ENCODE measurements at places on chromosomes 5 and 9. TPM values are rescaled to one million over a fixed set of nuclear protein-coding genes. Genes with fewer than 3 reads are reported as not detected.
A peak's percentile ranks its signal among the peaks of the same experiment; 100 is the strongest.

- no peak for DNase-seq
Observed at GRCh38 chr5:149572170-149572569, 9.1 kb upstream of the ARHGEF37 start.

DNA sequence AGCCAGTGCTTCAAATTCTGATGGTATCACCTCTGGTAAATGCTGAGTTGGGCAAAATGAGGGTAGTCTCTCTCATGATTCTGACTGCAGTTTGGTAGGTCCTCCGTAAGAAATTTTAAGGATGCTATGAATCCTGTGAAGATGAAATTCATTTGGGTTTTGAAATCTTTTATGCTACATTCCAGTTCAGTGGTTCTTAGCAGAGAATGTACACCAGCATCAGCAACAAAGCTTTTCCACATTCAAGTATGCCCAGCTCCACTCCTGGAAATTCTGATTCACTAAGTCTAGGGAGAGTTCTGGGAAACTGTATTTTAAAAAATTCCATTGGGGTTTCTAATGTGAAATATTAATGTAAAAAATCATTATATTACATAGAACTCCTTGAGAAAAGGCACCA is 33.6 kb upstream of the ACOT12 start:
- no peak for DNase-seq

The RAB24 gene
- 33.7 TPM for total RNA-seq

The RGS3 gene
- 76.8 TPM for total RNA-seq

- peak; percentile 31 for DNase-seq
Observed at GRCh38 chr5:157965040-157965678, 106.2 kb upstream of the CLINT1 start.

The SMIM3 gene
- total RNA-seq: 13.4 TPM

The SOHLH1 gene
- total RNA-seq: not detected

The WWC1 gene
- 70.1 TPM for total RNA-seq

DNA sequence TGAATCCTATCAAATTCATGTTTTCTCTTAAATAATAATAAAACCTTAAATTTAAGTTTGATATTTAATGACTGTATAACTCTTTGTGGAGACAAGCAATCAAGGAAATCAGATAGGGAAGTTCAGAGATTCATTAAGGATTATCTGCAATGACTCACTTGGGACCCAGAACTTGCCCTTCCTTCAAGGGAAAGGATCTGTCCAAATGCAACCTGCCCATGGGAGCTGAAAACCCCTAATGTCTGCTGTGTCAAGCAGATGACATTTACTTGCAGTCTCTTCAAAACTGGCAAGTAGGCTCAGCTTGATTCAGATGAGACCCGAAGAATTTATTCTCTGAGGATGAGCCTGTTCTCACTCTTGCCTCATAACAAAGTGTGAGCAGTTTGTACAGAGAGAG is 1577.6 kb downstream of the EFNA5 start:
- no peak for DNase-seq

DNA sequence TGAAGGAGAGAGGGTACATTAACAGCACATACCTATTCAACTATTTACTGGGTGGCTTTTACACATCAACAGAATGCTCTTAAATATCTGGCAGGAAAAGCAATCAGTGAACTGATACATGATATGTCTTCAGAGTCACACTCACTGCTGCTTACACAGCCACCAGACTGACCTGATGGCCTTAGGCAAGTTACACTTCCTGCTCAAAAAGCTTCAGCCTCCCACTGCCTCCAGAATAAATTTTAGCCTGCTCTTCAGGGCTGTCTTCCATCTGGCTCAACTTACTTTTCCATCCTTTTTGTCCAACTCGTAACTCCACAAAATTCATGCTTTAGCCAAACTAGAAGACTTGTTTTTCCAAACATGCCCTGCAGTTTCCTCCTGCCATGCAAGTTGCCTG is 10.7 kb downstream of the LOX start:
- DNase-seq: no peak

GRCh38 chr9:27107241-27107640 is 1.8 kb upstream of the TEK start:
- DNase-seq: no peak

- DNase-seq: no peak
Observed at GRCh38 chr9:137395666-137396010, 27.3 kb downstream of the EXD3 start.

The N4BP3 gene
- total RNA-seq: 0.39 TPM

DNA sequence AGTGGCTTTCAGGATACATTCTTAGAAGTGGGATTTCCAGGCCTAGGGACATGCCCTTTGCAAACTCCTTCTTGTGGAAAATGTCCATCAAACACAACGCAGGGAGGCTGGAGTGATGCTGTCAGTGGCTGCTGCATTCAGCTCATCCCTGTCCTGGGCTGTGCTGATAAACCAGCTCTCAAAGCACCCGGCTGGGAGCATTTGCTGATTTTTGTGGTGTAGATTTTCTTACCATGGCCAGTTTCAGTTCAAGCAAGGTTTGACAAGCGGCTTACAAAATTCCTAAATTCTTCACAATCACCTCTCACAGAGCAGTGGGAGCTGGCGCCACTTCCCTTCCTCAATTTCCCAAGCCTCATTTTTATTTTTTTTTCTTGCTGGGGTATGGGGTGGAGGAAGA is 28.2 kb downstream of the FAM163B start:
- no peak for DNase-seq

The NIM1K gene
- total RNA-seq: not detected

DNA sequence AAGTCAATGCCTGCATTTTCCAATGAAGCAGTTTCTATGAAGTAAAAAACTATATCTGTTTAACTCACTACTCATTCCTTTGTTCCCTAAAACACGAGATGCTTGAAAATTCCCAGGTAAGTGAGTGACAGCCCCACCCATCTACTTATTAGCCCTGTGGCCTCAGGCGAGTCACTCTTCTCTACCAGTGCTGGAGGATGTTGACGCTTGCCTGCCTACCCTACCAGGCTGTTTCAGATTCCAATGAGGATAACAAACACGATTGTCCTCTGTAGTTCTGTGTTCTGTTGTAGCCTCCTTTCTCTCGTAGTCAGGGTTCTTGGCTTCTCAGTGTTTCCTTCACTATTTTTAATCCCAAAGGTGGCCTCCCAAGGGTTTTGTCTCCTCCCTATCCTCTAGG is 388.8 kb downstream of the KDM4C start:
- DNase-seq: peak; percentile 19

The ALDOB gene
- total RNA-seq: 0.16 TPM

The PSMD5 gene
- 17.4 TPM for total RNA-seq

DNA sequence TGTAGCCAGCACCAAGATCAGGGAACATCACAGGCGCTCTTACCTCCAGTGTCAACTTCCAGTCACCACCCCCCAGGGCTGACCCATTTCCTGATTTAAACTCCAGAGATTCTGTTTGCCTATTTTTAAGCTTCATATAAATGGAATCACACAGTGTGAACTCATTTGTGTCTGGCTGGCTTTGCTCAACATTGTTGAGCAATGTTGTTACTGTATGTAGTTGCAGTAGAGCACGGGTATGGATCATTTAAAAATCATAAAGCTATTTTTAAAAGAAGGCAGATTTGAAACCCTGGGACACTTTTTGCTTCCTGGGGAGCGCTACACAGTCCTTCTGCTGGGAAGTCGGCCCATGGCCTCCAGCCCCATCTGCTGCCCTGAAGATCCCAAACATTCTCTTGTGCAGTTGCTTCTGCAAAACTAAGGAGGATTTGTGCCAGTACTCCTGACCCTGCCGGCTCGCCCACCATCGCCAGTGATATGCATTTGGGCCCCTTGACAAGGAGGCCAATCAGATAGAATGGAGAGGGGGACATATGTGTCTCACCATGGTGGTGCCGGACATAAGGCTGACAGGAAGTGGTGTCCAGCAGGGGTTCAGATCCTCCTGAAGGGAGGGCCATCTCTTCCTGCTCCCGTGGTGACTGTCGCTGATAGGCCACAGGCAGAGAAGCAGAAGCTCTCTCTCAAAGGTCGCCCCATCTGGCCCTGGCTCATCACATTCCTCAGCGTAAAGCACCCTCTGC is 13.3 kb downstream of the DCANP1 start:
- DNase-seq: no peak

The PCDHB10 gene
- not detected for total RNA-seq

The PRUNE2 gene
- total RNA-seq: not detected

GRCh38 chr5:177997846-177998245 is 1.8 kb upstream of the PROP1 start:
- DNase-seq: no peak

DNA sequence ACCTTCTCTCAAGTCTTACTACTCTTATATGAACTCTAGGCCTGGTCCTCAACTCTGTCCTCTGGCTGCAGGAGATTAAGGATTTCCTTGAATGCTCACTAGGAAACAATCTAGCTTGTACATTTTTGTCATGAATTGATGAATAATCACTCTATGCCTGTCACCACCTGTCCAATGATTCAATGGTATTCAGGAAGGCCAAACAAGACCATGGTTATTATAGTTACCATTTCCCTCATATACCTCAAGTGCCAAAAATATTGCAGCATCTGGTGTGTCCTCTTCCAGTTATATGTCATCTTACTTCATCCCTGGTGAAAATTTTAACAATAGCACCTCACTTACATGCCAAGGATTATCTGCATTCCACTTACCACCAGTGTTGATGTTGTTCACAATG is 179.0 kb upstream of the MOCS2 start:
- DNase-seq: no peak

- DNase-seq: no peak
Observed at GRCh38 chr5:2674456-2674855, 77.0 kb downstream of the IRX2 start.

The SNX24 gene
- total RNA-seq: 1.3 TPM

GRCh38 chr9:105842023-105842644 is 147.8 kb downstream of the TMEM38B start:
- DNase-seq: peak; percentile 50

- no peak for DNase-seq
Observed at GRCh38 chr9:75739884-75740611, 150.4 kb upstream of the PCSK5 start.

The NUTM2G gene
- not detected for total RNA-seq

- no peak for DNase-seq
Observed at GRCh38 chr9:92719028-92719647, 45.5 kb downstream of the BICD2 start.

DNA sequence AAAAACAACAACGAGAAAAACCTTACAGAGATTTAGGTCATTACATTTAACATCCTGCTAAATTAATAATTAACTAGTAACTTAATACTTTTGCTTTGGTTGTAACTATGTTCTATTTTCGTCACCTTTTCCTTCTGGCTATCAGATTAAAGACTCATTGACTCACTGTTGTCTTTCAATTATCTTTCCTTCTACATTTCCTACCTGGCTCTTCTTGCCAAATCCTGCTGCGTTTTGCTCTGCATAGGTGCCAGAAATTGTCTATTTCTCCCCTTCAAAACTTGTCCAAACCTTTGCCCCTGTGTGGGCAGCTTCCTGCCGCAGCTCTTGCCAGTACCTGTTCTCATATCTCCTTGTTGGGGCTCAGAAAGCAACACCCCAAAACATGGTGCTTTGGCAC is 235.5 kb upstream of the ZNF608 start:
- DNase-seq: peak; percentile 49

The ANKRD18A gene
- 1.9 TPM for total RNA-seq

- DNase-seq: no peak
Observed at GRCh38 chr9:95182854-95183563, 134.5 kb downstream of the FANCC start.

The STPG3 gene
- total RNA-seq: not detected

DNA sequence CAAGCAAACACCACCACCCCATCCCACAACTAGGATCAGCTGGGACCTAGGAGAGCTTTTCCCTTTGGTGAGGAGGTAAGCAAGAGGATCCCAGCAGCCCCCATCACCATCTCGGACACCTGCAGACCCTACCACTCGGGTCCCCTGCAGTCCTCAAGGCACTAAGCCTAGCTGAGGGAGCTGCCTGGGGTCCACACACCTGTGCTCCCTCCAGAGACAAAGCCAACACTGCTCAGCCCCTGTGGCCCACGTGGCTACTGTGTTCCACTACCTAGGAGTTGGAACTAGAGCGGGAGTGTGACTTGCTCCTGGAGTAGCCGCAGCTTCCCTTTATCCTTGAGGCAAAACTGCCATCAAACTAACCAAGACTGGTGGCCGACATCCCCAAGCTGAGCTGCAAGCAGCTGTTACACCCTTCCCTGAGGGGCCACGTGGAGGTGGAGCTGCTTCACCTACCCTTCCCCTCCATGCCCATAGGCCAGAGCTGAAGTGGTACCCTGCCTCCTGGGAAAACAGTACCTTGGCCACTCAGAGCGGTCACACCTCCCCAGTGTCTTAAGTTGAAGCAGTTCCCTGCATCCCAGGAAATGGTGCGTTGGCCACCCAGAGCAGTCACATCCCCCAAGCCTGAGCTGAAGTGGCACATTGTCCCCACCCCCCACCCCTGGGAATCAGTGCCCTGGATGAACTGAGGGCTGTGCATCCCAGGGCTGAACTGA is 205.5 kb downstream of the CACNA1B start:
- DNase-seq: no peak

The TPPP gene
- total RNA-seq: 20.7 TPM

DNA sequence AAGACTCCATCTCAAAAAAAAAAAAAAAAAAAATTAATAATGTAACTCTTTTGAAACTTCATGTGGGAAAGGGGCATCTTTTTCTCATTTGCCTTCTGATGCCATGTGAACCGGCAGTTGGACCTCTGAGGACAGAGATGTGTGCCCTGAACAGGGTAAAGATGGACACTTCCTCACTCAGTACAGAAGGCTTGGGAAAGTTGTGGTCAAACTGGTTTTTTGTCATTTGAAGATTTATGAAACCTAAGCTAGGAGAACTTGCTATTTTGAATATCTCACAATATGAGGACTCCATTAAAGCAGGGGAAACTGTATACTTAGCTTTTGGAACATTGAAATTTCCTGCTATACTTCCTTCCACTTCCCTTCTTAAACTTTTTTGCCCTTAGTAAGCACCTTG is 147.5 kb upstream of the ALDH1B1 start:
- peak; percentile 6 for DNase-seq

- no peak for DNase-seq
Observed at GRCh38 chr5:119368238-119368630, 12.4 kb downstream of the TNFAIP8 start.

DNA sequence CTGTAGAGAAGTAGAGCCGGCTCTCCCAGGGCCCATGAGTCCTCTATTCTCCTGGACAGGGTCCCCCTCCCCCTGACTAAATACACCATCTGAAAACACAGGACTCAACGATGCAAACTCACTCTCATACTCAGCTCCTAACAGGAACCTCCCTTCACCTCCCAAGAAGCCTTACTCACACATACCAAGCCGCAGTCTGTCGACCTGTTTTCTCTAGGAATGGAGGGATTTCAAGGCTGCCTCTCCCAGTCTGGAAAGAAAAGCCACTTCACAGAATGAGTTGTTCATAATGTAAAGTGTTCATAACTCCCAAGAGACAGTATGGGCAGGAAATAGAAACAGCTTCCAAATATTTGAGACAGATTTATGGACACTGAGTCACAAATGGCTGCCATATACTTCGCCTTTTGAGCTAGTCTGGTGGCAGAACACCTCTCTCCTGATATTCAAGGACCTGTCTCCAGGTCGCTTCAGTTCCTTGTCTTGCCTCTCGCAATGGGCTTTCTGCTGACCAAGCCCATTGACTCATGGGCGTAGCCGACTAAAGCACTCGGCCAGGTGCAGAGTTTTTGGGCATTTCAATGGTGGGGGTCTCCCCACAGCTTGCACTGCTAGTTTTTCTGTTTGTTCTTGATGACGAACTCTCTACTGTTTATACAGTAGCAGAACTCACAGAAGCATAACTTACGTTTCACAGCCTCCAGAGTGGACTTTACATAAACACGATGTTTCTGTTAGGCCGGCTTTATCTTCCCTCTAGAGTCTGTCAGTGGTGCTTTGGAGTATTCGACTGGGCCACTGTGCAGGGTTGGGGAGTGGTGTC is 25.0 kb upstream of the IL17B start:
- no peak for DNase-seq

The LCN15 gene
- total RNA-seq: not detected

The SELENOP gene
- total RNA-seq: 0.16 TPM
